ENCODE measurements at places on chromosomes 5 and 9. TPM values are rescaled to one million over a fixed set of nuclear protein-coding genes. Genes with fewer than 3 reads are reported as not detected.

Gene FBP2
- 0.21 TPM for total RNA-seq

Gene DAB2IP
- total RNA-seq = 44.5 TPM

Gene CDKN2A
- not detected for total RNA-seq

Gene MAST4
- 4.7 TPM for total RNA-seq

Gene PCDHGA12
- total RNA-seq = 3.5 TPM

DNA sequence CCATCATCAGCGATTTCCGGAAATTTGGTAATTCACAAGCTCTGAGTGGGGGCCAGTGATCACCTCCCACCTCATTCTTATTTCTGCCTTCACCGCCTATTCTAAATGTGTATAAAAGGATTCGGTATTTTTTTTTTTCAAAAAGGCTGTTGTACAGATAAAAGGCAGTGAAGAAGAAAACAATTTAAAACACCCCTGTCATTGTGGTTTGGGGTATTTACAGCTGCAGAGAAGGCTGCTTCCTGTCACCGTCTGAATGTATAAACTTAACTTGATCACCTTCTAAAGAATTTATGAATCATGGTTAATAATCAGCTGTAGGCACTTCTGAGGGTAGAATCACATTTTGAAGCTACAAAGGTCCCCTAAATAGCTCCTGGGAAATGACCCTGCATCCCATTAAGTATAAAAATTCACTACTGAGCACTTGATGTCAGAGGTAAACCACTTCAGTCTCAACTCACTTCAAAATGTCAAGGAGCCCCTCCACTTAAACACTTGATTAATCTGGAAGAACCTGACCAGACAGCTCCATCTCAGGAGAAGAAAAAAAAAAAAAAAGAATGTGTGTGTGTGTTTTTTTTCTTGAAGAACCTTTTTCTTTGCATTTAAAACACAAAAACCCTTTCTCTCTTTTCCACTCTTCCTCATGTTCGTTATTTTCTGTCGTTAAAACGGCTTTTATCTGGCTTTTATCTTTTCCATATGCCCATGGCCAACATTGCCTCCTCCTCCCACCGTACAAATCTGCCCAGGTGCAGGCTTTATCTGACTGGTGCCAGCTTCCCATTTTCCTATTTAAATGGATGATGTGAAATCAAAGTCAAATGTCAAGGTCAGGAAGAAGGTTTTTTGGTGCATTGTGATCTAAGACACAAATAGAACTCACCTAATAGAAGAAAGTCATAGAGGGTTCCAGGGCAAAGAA, 291.2 kb downstream of the IRX1 start:
- no peak overlapping the region for H3K4me3 ChIP-seq
- no peaks in the 10 kb centered on the region for H3K27me3 ChIP-seq
- no peak for DNase-seq
- no peak overlapping the region for H3K27ac ChIP-seq

GRCh38 chr9:98285446-98285845, 30.0 kb upstream of the TBC1D2 start:
- no peak overlapping the region for H3K4me3 ChIP-seq
- DNase-seq = no peak
- H3K27ac ChIP-seq = no peak overlapping the region
- H3K27me3 ChIP-seq = peaks cover 14% of the 10 kb centered on the region

DNA sequence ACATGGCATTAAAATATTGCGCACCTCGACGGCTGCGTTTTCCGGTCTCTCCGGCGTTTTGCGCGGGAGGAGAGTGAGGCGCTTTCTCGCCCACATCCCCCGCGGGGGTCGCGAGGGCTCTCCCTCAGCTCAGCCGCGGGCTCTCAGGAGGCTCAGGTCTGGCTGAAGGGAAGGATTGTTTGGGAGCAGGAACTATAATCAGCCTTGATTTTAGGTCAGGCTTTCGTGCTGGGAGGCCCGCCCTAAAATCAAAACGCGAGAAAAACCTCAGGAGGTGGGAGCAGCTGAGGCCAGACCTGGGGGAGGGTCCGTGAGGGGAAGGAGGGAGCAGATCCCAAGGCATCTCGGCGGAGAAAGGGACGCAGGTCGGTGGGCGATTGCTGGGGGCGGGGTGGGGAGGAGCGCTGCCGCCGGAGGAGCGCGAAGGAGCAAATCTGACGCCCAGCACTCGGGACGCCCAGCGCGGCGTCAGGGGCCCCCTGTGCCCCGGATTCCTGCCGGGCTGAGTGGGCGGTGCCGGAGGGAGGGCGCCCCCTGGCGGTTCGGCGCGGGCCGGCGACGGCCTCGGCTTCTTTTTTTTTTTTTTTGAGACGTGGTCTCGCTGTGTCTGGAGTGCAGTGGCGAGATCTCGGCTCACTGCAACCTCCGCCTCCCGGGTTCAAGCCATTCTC, 18.7 kb upstream of the RNF130 start:
- peak overlapping the region; percentile 52 for H3K4me3 ChIP-seq
- H3K27me3 ChIP-seq = no peaks in the 10 kb centered on the region
- H3K4me1 ChIP-seq = no peaks in the 10 kb centered on the region

DNA sequence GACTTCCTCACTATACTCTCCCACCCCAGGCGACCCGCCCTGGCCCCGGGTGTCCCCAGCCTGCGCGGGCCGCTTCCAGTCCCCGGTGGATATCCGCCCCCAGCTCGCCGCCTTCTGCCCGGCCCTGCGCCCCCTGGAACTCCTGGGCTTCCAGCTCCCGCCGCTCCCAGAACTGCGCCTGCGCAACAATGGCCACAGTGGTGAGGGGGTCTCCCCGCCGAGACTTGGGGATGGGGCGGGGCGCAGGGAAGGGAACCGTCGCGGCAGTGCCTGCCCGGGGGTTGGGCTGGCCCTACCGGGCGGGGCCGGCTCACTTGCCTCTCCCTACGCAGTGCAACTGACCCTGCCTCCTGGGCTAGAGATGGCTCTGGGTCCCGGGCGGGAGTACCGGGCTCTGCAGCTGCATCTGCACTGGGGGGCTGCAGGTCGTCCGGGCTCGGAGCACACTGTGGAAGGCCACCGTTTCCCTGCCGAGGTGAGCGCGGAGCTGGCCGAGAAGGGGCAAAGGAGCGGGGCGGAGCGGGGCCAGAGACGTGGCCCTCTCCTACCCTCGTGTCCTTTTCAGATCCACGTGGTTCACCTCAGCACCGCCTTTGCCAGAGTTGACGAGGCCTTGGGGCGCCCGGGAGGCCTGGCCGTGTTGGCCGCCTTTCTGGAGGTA, 2.1 kb downstream of the CA9 start:
- peak overlapping the region; percentile 19 for H3K27ac ChIP-seq
- H3K36me3 ChIP-seq = no peaks in the 10 kb centered on the region
- H3K4me3 ChIP-seq = peak overlapping the region; percentile 44
- H3K4me1 ChIP-seq = no peaks in the 10 kb centered on the region
- H3K27me3 ChIP-seq = no peaks in the 10 kb centered on the region

- no peak for DNase-seq
- no peak overlapping the region for H3K27ac ChIP-seq
- H3K27me3 ChIP-seq = no peaks in the 10 kb centered on the region
- no peak overlapping the region for H3K4me3 ChIP-seq
These were observed 527.2 kb upstream of the RORB start for GRCh38 chr9:73969936-73970335.

DNA sequence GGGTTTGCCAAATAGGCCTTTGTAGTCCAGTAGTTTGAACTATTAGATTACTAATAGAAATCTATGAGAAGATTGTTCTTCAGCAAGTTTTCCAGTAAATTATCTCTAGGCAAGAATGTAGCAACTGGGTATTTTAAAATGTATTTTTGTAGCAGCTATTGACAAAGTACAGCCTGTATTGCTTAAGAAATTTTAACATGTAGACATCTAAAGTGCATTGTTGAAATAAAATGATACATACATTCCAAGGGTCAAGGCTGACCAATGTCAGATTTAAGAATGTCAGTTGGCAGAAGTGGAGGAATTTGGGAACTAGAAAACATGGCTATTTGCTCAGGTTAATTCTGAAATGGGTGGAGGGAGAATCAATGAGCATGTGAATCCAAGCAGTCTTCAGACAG, 57.5 kb upstream of the ZSWIM6 start:
- H3K36me3 ChIP-seq = no peaks in the 10 kb centered on the region
- DNase-seq = no peak
- no peaks in the 10 kb centered on the region for H3K4me1 ChIP-seq
- no peak overlapping the region for H3K27ac ChIP-seq

DNA sequence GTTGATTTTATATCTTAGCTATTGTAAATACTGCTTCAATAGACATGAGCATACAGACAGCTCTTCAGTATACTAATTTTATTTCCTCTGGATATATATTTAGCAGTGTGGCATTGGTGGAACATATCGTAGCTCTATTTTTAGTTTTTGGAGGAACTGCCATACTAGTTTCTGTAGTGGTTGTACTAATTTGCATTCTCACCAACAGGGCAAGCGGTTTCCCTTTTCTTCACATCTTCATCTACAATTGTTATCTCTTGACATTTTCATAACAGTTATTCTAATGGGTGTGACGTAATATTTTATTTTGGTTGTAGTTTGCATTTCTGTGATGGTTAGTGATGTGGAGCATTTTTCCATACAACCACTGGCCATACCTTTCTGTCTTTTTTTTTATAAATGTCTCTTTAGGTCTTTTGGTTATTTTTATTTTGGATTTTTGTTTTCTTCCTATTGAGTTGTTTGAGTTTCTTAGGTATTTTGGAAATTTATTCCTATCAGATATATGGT, 32.5 kb downstream of the TAF11L14 start:
- H3K36me3 ChIP-seq = no peaks in the 10 kb centered on the region
- no peak for DNase-seq
- no peaks in the 10 kb centered on the region for H3K27me3 ChIP-seq

DNA sequence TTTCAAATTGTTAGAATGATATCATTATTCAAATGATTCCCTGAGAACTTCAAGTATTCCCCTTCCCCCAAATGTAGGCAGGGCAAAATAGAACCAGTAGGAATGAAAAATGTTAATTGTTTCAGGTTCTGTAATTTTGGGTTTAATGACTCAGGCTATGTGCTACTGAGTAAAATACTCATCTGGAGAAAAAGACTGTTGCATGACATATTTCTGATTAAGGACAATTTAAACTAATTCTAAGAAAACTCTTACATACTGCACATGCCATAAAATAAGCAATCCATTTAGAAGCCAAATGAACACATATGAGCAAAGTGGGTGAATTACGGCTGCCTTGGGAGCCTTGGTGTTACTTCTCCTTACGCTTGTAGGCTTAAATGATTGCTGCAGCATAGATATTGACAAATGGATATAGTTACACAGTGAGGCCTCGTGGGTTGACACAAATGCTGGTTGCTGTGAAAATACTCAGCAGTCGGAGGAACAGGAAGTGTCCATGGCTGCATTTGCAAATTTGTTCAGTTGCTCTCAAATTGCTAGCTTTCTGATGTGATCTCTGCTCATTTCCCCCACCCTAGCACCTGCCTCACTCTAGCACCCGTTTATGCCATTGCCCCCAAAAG, 174.9 kb upstream of the DMAC1 start:
- H3K36me3 ChIP-seq = no peaks in the 10 kb centered on the region
- H3K27me3 ChIP-seq = no peaks in the 10 kb centered on the region
- no peak for DNase-seq
- no peak overlapping the region for H3K4me3 ChIP-seq
- no peaks in the 10 kb centered on the region for H3K4me1 ChIP-seq
- no peak overlapping the region for H3K27ac ChIP-seq

GRCh38 chr9:71909887-71910649, 925 bp downstream of the ABHD17B start:
- peak overlapping the region; percentile 79 for H3K4me3 ChIP-seq
- H3K36me3 ChIP-seq = no peaks in the 10 kb centered on the region
- peak; percentile 58 for DNase-seq
- peak overlapping the region; percentile 81 for H3K27ac ChIP-seq

DNA sequence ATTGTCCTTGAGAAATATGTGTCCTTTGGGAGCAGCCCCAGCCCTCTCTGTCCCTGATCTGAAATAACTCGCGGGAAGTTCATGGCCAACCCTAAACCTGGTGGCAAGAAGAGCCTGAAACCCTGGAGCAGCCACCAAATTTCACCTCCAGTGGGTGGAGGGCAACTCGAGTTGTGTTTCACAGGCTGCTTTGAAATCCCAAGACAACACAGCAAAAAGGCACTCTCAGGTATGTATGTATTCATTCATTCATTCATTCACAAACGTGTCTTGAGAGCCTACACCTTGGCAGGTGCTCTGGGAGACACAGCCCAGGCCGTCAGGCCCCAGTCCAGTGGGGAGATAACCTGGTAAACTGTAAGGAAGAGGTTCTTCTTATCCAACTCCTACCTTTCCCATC, 35.7 kb upstream of the ALDH1B1 start:
- no peaks in the 10 kb centered on the region for H3K4me1 ChIP-seq
- H3K27me3 ChIP-seq = no peaks in the 10 kb centered on the region
- H3K36me3 ChIP-seq = no peaks in the 10 kb centered on the region
- DNase-seq = no peak

DNA sequence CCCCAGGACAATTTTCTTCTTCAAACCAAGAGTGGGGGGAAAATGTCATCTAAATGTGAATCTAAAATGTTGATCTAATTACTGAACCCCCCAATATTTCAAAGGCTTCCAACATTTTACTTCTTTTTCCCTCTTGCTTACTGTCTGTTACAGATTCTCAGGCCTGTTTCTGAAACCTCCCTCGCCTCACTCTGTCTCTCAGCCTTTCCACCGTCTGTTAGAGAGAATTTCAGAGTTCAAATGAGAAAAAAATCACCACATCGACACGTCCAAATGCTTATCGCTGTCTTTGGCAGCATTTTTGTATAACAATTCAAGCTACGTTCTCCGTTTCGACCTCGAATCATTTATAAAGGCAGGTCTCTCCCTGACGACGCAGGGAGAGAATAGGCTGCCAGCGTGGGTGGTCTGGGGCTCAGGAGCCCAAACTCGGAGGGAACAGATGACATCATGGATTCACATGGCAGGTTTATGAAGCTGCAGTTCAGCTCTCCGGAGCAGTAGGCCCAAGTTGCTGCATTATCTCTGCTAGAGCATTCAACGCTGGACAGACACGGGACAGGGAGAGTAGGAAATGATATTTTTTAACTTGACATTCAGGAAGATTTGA, 139.8 kb downstream of the GAS1 start:
- no peak overlapping the region for H3K4me3 ChIP-seq
- no peaks in the 10 kb centered on the region for H3K27me3 ChIP-seq
- DNase-seq = no peak
- H3K27ac ChIP-seq = no peak overlapping the region
- H3K36me3 ChIP-seq = no peaks in the 10 kb centered on the region

DNA sequence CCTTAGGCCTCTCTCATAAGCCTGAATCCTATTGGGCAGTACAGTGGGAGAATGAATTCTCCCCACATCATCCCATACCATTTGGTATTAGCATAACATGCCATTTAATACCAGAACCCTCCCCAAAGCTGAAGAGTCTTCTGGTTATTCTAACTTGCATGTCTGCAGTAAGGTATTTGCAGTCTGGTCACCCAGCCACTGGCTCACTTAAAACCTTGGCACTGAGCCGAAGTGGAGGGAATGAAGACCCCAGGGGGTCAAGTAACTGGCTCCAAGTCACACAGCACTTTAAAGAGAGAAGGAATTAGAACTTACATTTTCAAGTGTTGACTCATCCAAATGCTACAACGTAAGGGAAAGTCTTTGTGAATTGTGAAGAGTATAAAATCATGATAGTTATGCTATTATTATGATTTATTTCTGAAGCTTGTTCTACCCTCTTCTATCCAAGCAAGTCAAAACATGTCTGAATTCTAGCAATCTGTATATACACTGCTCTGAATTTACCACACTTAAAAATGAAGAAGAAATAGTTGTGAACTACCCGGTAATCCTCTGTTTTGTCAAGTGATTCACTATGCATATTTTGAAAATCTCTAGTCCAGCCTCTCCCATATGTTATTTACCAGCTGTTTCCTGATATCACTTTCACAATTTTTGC, 28.5 kb downstream of the GLRA1 start:
- no peak overlapping the region for H3K4me3 ChIP-seq
- no peaks in the 10 kb centered on the region for H3K36me3 ChIP-seq

Measured in A673 (cell line).